Left renal pelvis (tissue), 4 donors: ENCODE measurements at places on chromosomes 2 and 18.
A peak's percentile ranks its signal among the peaks of the same experiment; 100 is the strongest.

DNA sequence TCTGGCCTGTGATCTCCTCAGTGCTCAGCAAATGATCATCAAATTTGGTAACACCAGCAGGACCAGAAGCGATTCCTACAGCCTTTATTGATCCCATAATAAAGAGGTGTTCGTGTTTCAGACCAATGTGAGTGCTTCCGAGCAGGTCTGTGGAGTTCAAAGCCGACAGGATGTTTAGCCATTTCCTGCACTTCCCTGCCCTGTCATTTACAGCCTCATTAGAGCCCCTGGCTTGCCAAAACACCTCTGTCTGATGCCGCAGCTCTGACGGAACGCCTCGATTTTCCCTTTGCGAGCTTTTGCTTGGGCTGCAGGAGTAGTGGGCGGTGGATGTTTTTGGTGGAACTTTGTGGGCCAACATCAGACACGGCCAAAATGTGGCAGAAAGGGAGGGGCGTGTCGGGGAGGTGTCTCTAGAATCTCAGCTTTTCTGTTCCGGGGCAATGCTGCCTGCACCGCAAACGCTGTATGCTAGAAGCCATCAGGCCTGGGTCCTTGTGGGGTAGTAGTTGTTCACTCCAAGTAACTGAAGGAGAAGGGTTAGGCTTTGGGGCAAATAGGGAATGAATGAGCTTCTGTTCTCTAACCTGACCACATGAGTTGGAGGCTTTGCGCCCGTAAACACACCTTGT, 26.1 kb upstream of the INHBB start:
- DNase-seq: no peak

DNA sequence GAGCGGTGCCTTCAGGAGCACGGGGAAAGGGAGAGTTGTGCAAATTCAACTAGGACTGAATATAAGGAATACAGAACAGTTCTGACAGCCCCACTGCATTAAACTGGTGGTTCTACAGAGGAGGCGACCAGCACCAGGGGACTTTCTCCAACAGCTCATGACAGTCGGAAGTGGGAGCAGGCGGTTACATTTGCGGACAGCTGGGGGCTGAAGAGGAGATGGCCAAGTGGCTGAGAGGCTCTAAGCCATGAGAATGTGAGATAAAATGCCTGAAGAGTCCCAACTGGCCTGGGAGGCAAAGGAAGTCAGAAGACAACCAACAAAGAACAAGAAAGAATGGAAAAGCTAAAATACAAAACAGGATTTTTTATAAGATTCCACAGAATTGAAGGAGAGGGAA, 141.3 kb downstream of the L3MBTL4 start:
- DNase-seq: no peak

GRCh38 chr2:55371376-55371775, 48.3 kb downstream of the CCDC88A start:
- DNase-seq: no peak

- DNase-seq: no peak
These were observed 93.5 kb downstream of the LPIN1 start for GRCh38 chr2:11839916-11840315.

DNA sequence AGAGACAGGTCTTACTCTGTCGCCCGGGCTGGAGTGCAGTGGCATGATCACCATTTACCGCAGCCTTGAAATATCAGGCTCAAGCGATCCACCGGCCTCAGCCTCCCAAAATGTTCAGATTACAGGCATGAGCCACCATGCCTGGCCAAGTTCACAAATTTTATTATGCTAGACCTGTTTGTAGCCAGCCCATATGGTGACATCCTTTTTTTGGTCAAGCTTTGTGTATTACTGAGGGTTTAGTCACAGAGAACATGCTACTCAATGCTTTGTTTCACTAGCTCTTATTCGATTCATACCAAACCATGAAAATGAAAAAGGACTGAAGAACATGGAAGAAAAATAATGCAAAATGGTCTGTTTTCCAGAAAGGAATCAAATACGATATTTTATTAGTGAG, 41.4 kb downstream of the DGKD start:
- DNase-seq: no peak

GRCh38 chr2:207767461-207768167, 2.1 kb downstream of the FZD5 start:
- no peak for DNase-seq

- peak; percentile 81 for DNase-seq
These were observed at the start of gene PLCL1 for GRCh38 chr2:197804049-197804757. PLCL1 (plus strand) TSS chr2:197804593.

DNA sequence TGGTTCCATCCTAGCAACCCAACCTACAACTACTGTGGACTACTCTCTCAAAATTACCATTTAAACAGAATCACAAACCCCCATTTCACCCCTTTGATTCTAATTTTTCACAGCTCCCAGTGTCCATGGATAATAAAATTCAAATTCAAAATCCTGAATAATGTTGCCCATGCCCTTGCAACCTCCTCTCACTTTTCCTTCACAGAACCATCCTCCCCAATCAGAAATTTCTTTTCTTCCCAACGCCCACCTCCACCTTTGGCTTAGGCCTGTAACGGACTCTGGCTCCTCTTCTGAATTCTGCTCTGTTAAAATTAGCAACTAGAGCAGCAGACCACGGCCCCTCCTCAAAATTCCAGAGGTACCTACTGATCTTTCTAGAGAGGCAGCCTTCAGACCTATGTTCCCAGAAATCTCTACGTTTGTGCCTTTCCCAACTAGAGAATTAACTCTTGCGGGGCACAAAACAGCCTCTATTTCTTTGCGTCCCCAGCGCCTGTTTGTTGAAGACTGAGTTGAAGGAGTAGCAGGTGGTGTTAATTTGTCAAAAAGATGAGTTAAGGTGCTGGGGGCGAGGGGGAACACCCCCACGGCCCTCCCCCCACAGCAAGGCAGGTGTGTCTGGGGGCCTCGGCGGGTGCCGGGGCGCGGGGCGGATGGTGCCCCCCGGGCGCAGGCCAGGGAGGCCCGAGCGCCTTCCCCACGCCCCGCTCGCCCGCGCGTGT, 428 bp upstream of the MAP3K20 start:
- no peak for DNase-seq

GRCh38 chr18:33697498-33697897, 119.5 kb downstream of the ASXL3 start:
- DNase-seq: no peak

DNA sequence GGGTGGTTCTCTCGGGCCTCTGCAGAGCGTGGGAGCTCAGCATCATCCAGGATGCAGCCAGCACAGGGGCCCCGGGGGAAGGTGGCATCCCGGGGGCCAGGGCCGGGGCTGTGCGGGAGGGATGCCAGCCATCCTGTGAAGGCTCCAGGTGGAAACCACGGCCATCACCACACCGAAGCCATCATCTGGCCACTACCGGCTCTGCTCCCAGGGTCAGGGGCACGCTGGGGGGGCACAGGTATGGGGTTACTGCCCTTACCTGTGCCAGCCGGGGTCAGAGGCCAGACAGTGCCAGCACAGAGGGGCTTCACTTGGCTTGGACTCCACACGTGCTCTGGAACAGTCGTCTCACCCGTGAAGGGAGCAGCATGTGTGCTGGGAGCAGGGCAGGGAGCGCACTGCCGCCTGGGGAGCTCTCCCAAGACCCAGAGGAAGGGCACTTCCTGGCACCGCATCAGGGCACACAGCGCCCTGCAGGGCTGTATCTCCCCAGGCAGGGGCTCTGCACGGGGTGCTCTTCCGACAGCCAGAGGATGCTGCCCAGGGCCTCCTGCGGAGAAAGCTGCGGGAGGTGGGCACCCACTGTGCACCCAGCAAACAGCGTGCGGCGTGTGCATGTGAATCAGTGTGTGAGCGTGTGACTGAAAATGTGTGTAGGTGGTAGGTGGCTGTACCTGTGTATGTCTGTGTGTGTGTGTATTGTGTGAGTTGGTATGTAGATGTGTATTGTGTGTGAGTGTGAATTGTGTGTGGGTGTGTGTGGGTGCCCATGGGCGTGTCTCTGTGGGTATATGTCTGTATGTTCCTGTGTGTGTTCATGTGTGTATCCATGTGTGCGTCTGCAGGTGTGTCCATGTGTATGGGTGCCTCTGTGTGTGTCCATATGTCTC, 75.0 kb downstream of the PTGR3 start:
- DNase-seq: no peak

DNA sequence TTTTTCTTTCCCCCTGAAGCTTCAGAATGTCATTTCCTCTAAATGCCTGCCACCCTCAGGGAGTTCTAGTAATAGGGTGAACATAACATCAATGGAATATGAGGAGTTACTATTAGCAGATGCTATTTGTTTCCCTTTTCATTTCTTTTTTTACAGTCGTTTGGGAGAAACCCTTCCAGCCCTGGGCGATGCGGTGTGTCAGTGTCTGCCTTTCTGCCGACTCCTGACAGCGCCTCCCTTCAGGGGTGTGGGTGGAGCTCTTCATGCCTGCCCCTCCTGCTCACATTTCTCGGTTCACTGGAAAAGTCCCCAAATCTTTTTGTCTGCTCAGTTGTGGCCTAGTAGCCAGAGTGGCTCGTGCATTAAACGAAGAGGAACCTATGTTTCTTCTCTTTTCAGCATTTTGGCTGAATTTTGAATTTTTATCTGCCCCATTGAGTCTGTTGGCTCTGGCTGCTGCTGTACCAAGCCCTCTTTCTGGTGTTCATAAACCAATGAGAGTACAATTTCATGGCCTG, 72.3 kb downstream of the FMNL2 start:
- DNase-seq: no peak

- no peak for DNase-seq
These were observed 58.2 kb downstream of the KIAA1328 start for GRCh38 chr18:36887114-36887513.

GRCh38 chr2:36357847-36358659, 2.5 kb downstream of the CRIM1 start:
- DNase-seq: peak; percentile 22

DNA sequence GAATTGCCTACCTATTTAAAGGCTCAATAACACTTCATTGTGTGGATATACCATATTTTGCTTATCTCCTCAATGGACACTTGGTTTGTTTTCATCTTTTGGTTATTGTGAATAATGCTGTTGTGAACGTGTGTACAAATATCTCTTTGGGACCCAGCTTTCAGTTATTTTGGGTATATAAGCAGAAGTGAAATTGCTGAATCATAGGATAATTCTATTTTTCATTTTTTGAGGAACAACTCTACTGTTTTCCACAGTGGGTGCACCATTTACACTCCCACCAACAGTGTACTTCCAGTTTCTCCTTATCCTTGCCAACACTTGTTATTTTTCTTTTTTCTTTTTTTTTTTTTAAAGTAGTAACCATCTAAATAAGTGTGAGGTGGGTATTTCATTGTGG, 29.0 kb downstream of the PTPN4 start:
- DNase-seq: no peak

GRCh38 chr2:111184725-111185310, 64.1 kb downstream of the BCL2L11 start:
- DNase-seq: no peak

DNA sequence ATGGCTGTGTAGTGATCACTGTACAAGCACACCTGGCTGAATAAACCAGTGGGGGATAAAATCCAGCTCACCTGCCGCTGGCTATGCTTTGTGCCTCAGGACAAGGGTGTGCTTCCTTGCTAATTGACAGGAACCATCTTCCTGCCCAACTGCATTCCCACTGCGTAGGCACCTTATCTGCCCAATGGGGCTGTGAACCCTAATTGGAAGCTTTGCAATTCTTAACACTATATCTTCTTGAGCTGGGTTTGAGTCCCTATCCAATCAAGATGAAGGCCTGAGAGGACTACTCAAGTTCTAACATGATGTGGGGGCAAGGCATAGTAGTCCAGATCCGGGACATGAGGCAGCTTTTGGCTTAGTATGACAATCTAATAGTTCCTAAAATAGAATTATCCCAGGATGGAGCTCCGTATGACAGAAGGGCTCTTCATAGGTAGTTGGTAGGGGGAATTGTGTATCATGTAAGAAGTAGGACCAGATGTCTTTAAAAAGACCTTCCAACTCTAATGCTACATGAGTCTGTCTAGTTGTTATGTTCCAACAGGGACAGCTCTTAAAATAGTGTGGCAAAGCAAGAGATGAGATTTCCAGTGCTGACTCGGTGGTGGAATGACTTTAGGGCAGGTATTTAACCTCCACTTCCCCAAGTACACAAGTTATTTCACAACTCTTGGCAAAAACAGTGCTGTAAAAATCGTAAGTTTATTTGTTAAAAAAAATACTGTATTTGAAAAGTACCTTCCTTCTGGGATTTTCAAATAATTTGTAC, 2.3 kb upstream of the TMEM150A start:
- DNase-seq: no peak

GRCh38 chr2:16861530-16861929, 195.9 kb upstream of the CYRIA start:
- DNase-seq: no peak

- no peak for DNase-seq
These were observed 61.6 kb upstream of the ACYP2 start for GRCh38 chr2:54053830-54054229.

DNA sequence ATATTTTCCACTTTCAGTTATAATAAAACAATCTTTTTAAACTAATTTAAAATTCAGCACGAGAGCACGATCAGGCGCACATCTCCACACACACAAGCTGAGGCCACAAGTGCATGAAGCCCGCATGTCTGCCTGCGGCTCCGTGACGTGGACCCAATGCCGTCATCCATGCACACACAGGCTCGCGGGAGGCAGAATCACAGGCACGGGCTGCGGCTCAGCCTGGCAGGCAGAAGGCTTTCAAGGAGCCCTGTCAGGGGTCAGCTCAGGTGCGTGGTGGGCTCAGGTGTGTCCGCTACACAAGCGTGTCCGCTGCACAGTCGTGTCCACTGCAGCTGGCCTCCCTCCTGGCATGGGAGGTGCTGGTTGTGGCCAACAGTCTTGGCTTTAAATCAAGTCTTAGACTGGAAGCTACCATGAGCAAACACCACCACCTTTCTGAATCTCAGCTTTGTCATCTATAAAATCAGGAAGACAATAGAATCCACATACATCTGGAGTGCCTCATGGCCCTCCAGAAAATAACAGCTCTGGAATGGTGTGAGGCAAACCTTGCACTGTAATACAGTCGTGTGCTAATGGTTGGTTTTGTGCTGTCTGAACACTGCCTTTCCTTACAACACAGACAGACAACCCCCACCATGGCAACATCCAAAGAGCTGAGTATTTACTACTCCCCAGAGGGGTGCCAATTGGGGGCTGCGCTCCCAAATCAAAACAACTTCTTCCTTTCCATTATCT, 210.1 kb downstream of the NDUFA10 start:
- no peak for DNase-seq

GRCh38 chr2:156229724-156230362, 102.7 kb downstream of the NR4A2 start:
- no peak for DNase-seq

DNA sequence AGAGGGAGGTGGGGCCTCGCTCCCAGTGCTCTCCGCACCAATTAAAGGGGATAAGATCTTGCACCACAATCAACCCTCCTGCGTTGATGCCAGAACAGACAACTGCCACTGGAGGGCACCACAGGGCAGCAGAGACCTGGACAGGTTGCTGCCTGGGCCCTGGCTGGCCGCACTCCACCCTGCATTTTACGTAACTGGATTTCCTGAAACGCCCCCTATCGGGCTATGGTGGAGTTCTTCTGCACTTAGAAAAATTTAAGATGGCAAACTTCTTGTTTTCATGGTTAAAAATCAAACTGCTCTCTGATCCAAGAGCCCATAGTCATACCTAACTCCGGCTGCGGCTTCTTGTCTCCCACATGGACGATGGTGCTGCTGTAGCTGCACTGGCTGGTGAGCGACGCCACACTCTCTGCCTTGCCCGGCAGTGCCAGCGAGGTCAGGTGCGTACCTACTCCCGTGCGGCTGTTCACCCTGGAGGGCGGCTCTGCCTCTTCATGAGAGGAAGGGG, 16.8 kb upstream of the HES6 start:
- DNase-seq: no peak

GRCh38 chr2:192960945-192961344, 766.2 kb upstream of the TMEFF2 start:
- DNase-seq: no peak

GRCh38 chr18:10936176-10937053, 213.0 kb downstream of the PIEZO2 start:
- DNase-seq: no peak

- DNase-seq: no peak
These were observed 51.3 kb upstream of the ZNF397 start for GRCh38 chr18:35189510-35189909.
